CD4-positive, alpha-beta T cell (primary cell): ENCODE measurements at places on chromosomes 2 and 18.

GRCh38 chr2:181235683-181236459 lies 221.3 kb upstream of the ITGA4 start:
- DNase-seq = no peak

DNA sequence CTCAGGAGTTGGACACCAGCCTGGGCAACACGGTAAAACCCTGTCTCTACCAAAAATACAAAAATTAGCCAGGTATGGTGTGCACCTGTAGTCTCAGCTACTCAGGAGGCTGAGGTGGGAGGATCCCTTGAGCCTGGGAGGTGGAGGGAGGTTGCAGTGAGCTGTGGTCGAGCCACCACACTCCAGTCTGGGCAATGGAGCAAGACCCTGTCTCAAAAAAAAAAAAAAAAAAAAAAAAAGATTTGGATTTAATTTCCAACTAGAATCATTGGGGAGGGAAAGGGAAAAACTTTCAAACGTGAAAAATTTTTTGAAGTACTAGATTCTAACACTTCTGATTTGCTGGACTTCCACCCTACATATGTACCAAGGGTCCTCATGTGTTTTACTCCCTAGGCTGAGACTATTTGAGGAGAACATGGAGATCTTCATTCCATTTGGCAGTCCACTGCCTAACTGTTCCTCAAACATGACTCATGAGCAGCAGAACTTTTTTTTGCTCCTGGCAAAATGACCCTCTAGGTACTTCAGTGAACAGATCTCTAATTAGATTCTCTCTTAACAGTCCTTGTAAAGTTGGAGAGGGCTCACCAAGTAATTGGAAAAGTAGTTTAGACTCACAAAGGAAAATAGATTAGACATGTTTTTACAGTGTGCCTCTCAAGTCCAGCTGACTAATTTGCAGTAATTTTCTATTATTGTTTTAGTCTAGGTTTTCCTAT lies 267.6 kb downstream of the METTL4 start:
- no peak for DNase-seq

DNA sequence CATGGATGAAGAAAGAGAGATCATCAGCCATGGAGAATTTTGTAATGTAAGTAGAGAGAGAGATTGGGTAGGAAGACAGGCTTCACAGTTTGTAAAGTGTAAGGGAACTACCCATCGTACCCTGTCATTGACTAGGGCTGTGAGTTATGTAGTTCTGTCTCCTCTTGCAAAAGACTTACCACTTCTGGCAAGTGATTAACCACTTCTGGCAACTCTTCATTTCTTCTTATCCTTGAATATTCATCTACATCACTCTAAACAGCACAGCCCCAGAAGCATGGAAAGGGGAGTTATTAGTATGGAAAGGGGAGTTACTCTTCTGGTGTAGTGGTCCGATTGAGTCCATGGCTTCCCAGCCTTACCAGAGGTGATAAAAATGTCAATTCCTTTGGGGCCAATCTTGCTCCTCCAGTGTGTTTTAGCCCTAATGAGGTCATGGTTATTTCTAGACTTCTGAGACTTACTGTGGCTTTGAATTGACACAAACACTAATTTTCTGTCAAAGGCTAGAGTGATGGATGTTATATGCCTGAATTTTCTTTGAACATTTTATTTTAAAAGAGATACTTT lies 52.0 kb downstream of the STAT1 start:
- no peak for DNase-seq

DNA sequence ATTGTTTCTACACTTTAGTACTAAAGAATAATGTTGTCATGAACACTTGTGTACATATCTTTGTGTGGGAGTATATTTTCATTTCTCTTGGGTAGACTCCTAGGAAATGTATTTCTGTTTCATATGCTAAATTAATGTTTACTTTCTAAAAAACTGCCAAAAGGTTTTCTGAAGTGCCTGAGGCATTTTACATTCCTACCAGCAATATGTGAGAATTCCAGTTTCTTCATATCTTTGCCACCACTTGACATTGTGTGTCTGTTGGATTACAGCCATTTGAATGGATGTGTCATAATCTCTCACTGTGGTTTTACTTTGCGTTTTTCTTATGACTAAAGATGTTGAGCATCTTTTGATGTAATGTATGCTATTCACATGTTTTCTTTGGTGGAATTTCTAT lies 428.2 kb upstream of the KCNH7 start:
- DNase-seq = no peak

- DNase-seq = no peak
Observed at GRCh38 chr2:40103590-40103989, 324.5 kb upstream of the THUMPD2 start.
